ENCODE measurements at places on chromosomes 7 and 10.

GRCh38 chr10:68828833-68829232, 1.5 kb downstream of the STOX1 start:
- no peak for DNase-seq

GRCh38 chr10:111543854-111544253, 467.0 kb downstream of the ADRA2A start:
- no peak for DNase-seq

GRCh38 chr7:125090596-125090995, 161.0 kb upstream of the POT1 start:
- DNase-seq, result no peak

DNA sequence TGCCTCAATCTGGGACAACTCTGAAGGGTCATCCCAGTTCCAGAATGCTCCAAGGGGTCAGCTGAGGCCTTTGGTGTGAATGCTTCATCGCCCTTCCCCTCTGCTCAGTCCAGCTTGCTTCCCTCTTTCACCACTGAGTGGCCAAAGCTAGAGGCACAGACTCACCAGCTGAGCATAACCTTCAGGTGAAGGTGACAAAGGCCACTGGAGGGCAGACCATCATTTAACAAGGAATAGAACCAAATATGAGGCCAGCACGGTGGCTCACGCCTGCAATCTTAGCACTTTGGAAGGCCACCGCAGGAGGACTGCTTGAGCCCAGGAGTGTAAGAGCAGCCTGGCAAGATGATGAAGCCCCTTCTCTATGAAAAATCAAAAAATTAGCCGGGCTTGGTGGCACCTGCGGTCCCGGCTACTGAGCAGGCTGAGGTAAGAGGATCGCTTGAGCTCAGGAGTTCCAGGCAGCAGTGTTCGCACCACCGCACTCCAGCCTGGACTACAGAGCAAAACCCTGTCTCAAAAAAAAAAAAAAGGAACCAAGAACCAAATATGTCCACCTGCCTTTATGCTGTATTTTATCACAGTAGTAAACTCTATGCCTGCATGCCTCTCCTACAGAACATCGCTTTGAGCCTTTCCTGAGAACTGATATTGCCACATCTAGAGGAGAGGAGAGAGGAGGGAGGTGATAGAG, 13.4 kb downstream of the PRKAG2 start:
- DNase-seq, result no peak

DNA sequence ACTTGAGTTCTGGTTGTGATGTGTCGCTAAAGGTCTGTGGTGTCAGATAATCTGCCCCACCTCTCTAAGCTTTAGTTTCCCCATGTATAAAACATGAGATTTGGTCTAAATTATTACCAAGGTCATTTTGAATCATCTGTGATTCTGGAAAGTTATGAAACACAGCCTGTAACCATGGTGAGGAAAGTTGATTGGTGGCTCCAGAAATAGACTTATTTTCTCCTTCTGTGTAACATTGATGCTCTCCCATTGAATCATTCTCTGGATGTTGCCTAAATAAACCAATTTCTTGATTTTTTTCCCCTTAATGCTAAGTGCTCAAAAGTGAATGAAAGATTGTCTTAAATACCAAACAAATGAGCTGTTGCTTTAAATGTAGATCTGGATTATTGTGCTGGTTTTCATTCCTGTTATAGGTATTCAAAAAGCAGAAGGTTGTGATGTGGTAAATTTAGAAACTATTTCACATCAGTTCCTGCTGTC, 30.0 kb upstream of the PCGF5 start:
- DNase-seq, result no peak

DNA sequence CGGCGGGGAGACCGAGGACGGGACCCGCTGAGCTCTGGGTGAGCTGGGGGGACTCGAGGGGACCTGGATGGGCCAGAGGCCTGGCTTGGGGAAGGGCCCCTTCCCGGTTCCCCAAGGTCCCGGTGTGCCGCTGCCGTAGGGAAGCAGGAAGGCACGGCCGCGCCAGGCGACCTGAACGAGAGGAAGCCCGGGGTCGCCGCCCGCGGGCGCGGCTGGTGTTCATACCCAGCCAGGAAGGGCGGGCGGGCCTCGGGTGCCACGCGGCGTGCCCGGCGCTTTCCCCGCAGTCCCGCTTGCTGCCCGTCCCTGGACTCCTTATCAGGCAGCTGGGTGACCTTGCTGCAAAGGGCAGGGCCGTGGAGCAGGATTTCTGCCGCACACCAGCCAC, 38.0 kb downstream of the ZNF777 start:
- no peak for DNase-seq

DNA sequence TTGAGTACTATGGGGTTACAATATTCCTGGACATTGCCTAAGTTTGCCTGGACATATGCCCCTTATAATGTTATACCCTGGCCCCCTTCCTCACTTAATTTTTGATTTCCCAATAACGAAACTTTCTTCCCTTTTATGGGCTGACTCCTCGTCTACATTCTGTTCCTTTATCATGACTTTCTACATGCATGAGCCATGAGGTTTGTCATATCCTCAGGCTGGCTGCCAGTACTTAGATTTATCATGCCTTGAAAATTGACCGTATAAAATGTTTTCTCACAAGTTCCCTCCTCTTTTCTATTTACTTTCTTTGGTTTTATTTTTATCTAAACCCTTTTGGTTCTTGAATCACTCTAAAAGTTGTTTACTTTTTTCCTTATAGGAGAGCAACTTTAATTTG, 4.7 kb downstream of the DNAH11 start:
- no peak for DNase-seq

DNA sequence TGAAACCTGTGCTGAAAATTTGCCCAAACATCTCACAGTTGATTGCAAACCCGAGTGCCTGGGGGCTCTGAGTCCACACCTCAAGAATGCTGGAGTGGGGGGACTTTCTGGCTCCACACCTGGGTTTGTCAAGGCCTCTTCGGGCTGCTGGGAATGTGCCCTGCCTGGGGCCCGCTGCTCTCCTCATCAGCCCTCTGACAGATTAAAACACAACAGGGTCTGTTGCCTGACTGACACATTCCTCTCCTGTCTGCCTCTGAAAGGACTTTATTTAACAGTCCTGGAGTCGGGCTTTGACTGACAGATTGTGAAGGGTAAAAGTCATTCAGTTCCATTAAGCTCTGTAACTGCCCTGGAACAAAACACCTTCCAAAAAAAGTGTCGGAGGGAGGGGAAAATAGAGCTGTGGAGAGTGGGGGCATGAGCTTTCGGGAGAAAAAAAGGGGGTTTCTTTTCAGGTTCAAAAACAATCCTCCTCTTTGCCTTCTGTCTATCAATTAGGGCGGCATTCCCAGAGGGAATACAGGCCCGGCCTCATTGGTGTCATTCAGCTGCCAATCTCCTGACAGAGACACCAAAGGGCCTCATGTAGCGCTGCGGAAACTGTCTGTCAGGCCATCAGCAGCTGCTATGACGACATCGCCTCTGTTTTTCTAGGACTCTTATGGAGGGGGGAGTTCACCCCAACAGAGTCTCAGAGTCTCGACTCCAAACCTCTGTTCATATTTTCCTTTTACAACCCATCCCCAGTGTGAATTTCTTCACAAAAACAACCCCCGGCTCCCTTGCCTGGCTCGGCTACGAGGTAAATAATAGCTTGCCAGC, 398.8 kb upstream of the NFE2L3 start:
- DNase-seq, result no peak

- no peak for DNase-seq
Observed at GRCh38 chr7:31705377-31705776, 18.4 kb downstream of the PPP1R17 start.

DNA sequence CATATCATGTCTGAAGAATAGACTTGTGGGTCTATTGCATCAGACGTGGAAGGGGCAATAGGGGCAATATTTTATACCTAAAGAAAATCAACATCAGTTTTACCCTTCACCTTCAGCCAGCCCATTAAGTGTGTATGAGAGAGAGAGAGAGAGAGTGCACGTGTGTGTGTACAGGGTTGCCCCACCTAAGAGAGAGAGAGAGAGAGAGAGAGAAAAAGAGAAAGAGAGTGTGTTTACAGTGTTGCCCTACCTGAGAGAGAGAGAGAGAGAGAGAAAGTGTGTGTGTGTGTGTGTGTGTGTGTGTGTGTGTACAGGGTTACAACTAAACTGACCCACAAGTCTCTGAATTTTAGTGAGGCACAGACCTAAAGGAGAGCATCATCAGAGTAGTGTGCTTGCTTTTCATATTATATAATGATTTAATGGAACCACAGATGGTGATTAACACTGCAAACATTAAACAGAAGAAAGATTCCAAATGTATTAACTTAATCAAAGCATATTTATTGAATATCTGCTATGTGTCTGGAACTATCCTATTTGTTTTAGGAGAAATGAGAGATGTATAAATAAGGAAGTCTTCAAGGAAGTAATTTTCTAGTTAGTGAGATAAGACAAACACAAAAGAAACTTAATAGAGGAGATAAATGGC, 66.8 kb downstream of the CD36 start:
- no peak for DNase-seq

DNA sequence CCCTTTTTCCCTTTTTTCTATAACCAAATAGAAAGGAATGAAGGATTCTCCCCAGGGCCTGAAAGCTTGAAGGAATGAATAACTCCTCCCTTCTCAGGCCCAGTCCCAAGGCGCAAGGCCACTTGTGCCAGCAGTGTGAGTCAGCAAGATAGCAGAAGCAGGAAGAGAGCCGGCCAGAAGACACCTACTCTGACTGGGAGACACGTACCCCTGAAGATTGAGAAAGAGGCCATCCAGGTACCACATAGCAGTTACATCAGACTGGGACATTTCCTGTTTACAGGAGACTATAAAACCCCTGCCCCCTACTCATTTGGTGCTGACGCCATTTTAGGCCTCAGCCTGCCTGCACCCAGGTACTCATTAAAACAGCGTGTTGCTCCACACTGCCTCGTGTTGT, 65.5 kb downstream of the LRRC17 start:
- no peak for DNase-seq

GRCh38 chr10:11245510-11245909, 227.8 kb downstream of the CELF2 start:
- DNase-seq, result no peak

DNA sequence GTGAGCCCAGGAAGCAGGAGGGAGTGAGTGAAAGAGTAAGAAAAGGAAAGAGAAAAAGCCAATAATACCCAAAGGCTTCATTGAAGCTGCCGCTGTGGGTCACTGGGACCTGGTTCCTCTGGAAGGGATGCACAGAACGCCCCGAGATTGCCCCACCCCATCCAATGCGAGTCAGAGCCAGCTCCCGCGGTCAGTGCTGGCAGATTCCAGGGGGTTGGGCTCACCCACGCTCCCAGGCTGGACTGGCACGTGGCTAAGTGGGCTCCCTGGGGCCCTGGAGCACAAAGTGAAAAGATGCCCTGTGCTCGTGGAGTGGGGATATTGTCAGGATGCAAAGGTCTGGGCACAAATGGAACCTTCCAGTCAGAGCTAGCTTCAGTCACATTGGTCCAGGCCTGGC, 117.0 kb downstream of the OAT start:
- DNase-seq, result no peak

GRCh38 chr10:80260295-80261243, 28.9 kb downstream of the MAT1A start:
- DNase-seq, result no peak

DNA sequence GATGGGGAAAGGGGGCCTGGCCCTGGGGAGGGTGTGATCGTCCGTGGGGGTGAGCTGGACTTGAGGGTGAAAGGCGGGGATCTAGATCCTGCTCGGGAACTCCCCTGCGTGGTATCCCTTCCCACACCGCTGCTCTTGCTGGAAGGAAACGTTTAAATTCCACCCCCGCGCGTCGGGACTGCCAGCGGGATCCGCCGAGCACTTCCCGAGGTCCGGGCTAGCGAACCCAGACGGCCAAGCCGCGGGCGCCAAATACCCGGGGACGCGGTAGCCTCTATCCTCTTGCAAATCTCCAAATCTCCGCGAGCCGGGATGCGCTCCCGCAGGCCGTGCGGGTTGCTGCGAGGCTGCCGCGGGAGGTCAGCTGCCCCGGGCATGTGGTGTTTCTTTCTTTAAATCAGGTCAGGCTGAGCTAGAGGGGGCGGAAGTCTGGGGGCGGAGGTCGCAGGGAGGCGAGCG, 904 bp downstream of the NPTX2 start:
- DNase-seq, result no peak

DNA sequence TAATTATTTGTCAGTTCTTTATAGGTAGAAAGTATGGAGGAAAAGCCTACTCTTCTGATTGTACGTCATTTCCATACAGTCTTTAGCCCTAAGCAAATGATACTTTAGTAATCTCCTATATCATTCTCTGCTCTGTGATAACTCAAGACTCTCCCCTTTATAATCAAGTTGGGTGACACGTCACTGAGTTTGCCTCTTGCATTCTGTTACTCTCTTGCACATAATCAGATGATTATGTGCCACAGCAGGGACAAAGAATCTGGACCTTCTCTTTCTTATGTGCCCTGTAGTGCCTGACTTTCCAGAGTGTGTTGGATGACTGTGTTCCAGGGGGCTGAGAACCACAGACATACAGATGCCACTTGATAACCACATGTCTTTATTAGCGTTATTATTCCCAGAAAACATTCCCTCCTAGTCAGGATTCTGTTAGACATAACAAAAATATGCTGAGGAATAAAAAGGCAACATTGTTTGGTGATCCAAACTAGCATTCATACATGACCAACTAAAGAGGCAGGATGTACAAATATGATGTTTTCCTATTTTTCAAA, 116.4 kb upstream of the HGF start:
- no peak for DNase-seq

GRCh38 chr7:78326189-78326588, 527.6 kb downstream of the PHTF2 start:
- DNase-seq, result no peak

DNA sequence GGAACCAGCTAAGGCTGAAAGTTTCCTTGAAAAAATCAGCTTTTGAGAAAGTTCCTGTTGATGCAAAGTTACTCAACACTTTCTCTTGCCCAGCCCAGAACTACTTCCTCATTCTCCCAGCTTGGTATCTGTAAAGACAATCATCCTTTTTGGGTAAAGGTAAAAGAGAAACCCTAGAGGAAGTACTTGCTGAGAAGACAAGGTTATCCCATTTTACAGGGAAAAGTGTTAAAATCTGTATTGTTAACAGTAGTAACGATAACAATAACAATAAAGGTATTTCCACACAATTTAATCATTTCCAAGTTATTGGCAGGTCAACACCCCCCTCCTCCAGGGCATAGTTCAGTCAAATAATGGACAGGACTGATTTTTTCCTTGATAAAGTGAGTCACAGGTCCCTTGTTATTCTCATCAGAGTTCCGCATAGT, 2.4 kb downstream of the ALOX5 start:
- no peak for DNase-seq

- DNase-seq, result no peak
Observed at GRCh38 chr7:97006055-97006815, 882 bp downstream of the DLX6 start.

- no peak for DNase-seq
Observed at GRCh38 chr7:23277359-23277989, 21.7 kb upstream of the MALSU1 start.

GRCh38 chr10:34707656-34708055, 107.4 kb downstream of the PARD3 start:
- DNase-seq, result no peak

Data from esophagus squamous epithelium (tissue), 5 donors.